ENCODE measurements at places on chromosomes 3 and 15.

DNA sequence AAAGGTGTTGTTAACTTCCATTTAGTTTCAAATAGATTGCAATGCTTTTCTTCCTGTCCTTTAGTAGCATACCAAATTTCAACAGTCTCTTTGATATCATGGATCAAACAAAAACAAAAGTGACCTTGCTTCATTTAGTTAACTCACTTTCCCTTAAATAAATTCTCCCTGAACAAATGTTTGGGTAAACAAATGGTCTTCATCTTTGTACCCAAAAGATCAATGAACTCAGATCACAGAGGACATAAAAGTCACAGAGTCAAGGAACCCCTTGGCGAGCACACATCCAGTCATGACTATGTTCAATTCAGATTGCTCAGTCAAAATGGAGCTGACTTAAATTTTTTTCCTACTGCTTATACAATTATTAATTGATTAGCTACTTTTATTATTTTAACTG, 20.6 kb upstream of the AQP9 start:
- DNase-seq: no peak

DNA sequence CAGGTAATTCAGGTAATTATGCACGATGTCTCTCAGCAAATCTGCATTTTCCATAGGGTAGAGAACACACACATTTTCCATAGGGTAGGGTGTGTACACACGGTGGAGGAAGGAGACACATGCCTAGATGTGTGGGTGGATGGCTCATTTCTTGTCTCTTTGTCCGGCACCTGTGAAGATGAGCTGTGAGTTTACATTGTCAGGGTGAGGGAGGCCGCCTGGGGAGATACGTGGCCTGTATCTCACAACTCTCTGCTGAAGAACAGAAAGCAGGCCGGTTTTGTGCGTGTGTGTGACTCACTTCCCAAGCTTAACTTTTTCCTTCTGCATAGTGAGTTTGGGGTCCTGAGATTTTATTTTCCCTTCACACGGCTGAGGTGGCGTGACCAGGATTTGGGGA, 60.3 kb downstream of the SLC6A6 start:
- no peak for DNase-seq

- DNase-seq: no peak
Observed at GRCh38 chr15:100005013-100005412, 271.8 kb upstream of the LYSMD4 start.

GRCh38 chr3:188348435-188349244, 194.7 kb downstream of the LPP start:
- no peak for DNase-seq

GRCh38 chr15:58862326-58862725, 71.2 kb downstream of the SLTM start:
- no peak for DNase-seq

GRCh38 chr3:132822266-132822665, 100.1 kb upstream of the NPHP3 start:
- DNase-seq: no peak

GRCh38 chr15:69836048-69836447, 261.7 kb downstream of the TLE3 start:
- no peak for DNase-seq

DNA sequence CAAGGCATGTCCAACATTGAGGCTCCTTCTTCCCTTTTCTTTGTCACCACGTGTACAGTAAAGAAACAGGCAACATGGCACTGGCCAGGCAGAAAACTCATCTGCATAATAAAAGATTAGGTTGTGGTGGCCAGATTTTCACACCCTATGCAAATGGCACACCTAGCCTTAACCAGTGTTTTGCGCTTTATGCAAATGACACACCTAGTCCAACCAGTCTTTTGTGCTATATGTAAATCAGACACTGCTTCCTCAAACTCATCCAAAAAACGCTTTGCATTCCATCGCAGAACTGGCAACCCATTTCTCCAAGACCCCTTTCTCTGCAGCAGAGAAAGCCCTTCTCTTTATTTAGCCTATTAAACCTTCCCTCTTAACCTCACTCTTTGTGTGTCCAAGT, 109.1 kb downstream of the ZNF385D start:
- DNase-seq: no peak

- no peak for DNase-seq
Observed at GRCh38 chr15:62212741-62213140, 47.7 kb upstream of the C2CD4B start.

- DNase-seq: no peak
Observed at GRCh38 chr3:183428447-183429211, at the start of gene MCF2L2. Gene MCF2L2 (minus strand): TSS chr3:183428619. CDS start chr3:183427977, 642 bp downstream.

DNA sequence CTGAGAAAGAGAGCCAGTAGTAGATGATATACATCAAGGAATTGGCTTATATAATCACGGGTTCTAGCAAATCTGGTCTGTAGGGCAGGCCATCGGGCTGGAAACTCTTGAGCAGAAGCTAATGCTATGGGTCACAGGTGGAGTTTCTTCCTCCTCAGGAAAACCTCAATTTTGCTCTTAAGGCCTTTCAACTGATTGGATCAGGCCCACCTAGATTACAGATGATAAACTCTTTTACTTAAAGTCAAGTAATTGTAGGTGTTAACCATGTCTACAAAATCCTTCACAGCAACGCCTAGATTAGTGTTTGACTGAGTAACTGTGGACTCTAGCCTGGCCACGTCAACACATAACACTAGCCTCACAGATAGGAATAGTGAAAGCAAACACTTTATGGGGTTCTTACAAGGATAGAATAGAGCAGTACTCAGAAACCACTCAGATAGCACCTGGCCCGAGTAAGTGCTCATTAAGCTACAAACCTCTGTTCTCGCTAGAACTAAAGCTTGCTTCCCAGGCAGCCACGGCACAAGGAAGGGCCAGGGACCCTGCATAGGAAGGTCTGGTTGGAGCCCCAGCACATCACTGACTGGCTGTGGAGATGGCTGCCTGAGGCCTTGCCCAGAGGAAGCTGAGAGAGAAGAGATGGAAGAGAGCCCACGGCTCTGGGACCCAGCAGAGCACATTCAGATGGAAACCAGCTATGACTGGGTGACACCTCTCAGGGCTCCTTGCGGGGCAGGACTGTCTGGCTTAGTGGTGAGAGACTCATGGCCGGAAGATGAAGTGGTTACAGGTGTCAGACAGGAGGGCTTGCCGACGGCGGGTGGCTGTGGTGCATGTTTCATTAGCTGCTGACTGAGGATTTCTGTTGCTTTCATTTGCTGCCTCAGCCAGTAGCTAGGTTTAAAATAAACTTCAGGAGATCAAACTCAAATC, 202.5 kb upstream of the TLE3 start:
- DNase-seq: no peak

- DNase-seq: no peak
Observed at GRCh38 chr15:99542828-99543227, 23.0 kb upstream of the MEF2A start.

GRCh38 chr15:26891448-26892181, 24.8 kb downstream of the GABRA5 start:
- no peak for DNase-seq

GRCh38 chr15:52068004-52068615, 44.5 kb downstream of the BCL2L10 start:
- DNase-seq: no peak

DNA sequence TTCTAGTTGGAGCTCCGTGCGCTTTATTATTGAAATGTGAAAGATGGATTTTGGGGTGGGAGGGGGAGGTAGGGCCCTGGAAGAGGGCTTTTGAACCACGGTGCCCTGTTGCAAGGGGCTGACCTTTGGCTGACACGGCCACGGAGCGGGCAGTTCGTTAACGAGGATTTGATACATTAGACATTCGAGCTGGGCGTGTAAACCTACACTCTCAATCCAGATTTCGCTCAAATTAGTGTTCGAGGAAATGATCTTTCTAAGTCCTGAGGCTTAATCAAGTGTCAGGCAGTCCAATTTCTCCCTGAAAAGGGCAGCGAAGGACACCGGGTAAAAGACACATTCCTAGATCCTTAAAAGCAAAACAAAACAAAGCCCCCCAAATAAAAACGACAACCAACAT, 13.0 kb downstream of the ZIC1 start:
- no peak for DNase-seq

GRCh38 chr15:39433376-39433775, 147.5 kb upstream of the THBS1 start:
- DNase-seq: no peak

- no peak for DNase-seq
Observed at GRCh38 chr3:16687221-16687620, 82.0 kb upstream of the DAZL start.

GRCh38 chr15:35071106-35071505, 14.0 kb downstream of the NANOGP8 start:
- no peak for DNase-seq

GRCh38 chr3:106963442-106963841, 413.8 kb upstream of the CCDC54 start:
- DNase-seq: no peak

GRCh38 chr3:76871655-76872054, 168.2 kb upstream of the ROBO2 start:
- DNase-seq: no peak

DNA sequence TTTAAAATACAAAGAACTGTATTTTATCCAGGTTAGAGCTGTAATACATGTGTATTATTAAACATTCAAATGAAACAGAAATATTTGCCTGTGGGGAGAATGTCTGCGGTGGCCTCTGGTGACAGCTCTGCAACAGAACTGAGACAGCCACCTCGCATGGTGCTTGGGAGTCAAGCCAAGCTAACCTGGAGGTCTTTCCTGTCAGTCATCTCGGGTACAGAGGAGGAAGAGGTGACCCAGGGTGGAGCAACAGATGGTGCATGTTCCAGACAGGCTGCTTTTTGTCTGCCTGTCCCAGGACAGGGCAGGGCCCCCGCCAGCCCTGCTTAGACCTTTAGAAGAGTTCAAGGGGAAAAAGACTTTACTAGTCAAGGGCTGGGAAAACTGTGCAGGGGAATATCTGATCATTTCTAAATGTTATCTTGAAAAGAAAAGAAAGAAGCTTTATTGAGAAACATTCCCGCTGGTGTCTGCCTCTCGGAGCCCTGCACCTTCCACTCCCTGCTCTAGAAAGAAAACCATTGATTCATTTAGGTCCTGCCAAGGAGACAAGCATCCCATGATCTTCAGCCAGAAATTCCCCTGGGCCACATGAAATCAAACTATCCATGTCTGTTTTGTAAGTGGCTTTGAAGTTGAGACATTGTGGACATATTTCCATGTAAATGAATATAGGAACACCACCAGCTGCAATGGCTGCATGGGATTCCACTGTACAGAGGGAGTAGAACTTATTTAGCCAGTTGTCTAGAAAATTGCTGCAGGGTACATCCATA, 5.5 kb upstream of the NR2E3 start:
- no peak for DNase-seq

GRCh38 chr3:158226429-158226828, 116.5 kb downstream of the RSRC1 start:
- no peak for DNase-seq

GRCh38 chr3:134163096-134163495, 87.6 kb downstream of the RYK start:
- no peak for DNase-seq

DNA sequence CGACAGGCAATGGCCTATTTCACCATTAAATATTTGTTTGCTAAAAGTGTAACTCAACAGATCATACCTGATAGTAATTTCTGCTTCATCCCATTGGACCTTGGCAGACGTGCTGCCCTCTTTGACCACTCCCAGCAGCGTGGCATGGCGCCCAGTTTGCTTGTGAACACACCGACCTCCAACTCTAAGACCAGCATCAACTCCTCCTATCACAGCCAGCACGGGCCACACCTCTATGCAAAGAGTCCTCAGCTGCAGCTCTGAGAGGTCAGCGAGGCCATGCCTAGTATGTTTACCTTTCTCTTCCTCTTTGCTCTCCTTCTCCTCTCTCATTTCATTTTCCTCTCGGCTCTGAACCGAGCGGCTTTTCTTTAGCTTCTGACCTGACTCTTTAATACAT, 80.6 kb downstream of the FBXL22 start:
- DNase-seq: no peak

- DNase-seq: no peak
Observed at GRCh38 chr3:87855616-87856015, 203.2 kb downstream of the CGGBP1 start.

DNA sequence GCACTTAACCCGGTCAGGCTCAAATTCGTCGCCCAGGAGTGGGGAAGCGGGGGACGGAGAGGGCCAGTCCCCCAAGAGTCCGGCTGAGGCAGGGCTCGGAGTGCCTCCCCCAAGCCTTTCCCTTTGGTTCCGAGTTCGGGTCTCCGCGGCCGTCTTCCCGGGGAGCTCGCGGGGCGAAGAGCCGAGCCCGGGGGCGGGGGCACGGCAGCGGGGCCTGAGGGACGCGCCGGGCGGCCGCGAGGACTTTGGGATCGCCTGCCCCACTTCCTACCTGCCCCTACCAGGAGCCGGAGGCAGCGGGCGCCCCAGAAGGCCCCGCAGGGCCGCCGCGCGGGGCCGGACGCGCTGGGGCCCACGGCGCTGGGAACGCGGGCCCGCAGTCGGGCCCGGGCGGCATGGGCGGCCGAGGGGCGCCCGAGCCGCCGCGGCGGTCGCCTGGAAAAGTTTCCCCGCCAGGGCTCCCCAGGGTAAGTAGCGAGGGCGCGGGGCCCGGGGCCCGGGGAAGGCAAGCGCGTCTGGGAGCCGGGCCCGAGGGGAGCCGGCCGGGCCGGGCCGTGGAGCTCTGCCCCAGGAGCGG, 2.8 kb downstream of the FURIN start:
- DNase-seq: no peak

- DNase-seq: no peak
Observed at GRCh38 chr3:188349351-188349901, 195.5 kb downstream of the LPP start.

- DNase-seq: no peak
Observed at GRCh38 chr3:172065527-172065926, 26.1 kb downstream of the FNDC3B start.

- no peak for DNase-seq
Observed at GRCh38 chr3:43525941-43526607, 95.7 kb downstream of the ANO10 start.

DNA sequence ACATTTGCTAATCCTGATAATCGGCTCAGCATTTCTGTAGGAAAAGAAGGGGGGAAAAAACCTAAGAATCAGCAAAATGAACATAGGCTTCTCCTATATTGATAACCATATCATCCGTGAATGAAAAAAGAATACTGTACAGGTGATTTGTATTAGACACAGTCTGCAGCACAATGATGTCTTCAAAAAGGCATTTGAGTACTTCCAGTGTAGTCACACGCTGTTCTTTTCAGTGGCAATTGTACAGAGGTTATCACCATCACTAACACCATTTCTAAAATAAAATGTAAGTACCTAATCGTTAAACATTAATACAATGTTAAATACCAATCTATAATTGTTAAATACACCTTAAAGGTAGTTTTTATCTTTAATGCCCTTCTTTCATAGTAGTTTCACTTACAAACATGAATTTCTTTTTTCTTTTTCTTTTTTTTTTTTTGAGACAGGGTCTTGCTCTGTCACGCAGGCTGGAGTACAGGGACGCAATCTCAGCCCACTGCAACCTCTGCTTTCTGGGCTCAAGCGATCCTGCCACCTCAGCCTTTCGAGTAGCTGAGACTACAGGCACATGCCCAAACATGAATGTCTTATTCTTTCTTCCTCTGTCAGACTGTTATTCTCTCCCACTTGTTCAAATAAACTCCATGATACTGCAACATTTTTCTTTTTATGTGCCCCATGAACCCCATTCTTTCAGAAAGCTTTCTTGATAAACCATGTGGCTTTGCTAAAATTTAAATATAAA, 18.4 kb downstream of the GOLGB1 start:
- DNase-seq: no peak

- no peak for DNase-seq
Observed at GRCh38 chr3:158269942-158270341, 160.1 kb downstream of the RSRC1 start.

GRCh38 chr15:69725275-69725674, 272.7 kb downstream of the RPLP1 start:
- no peak for DNase-seq

Data from cerebellar nuclear complex (tissue), 1 donor.